Vagina (tissue), 2 donors: ENCODE measurements at places on chromosomes 13 and 19.

DNA sequence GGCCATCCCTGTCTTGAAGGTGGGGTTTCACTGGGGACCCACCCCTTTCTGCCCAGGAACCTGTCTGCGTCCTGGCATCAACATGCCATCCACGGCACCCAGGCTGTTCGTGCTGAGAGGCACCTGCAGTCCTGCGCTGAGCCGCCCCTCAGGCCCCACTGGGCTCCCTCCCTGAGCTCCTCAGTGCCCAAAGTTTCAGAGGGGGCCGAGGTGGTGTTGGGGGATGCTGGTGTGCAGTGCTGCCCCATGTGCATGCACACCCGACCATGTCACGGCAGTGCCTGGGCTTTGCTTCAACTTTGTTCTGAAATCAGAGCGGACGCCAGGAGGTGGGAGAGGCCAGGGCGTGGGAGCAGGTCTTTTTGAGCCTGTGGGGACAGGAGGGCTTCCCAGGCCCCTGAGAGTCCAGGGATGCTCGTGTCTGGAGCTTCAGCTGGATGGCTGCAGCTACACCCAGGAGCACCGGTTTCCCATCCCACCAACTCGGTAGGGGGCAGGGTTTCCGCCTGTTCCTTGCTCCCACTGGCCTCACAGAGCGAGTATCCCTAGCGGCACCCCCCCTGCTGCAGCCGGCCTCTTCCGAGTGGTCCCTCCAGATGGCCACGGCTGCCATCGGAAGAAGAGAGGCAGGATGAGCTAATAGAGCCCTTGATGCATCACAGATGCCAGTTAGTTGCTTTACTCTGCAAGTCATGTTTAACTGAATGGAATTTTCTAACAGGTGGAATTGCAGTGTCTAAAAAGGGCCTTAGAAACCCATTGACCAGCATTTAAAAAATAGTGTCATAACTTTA is 44.0 kb downstream of the WDFY2 start:
- DNase-seq, result no peak

GRCh38 chr13:75442736-75443234 is 39.2 kb downstream of the TBC1D4 start:
- no peak for DNase-seq

- no peak for DNase-seq
These were observed 72.5 kb downstream of the EDNRB start for GRCh38 chr13:77846173-77846572.

DNA sequence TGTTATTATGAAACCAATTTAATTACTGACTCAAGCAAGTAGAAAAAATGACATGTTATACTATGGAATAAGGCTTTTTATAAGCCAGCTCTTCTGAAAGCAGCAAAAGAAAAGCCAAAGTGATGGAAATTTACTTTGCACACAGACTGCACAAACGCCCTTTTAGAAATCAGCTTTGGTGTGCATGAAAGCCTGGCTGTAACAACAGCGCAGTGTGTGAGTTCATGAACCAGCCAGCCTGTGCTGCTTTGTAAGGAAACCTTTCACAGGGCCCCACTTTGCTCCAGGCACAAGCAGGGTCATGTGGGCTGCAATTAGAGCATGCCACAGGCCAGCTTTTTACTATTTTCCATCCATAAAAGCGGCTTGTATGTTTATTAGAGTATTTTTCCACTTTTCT is 13.6 kb upstream of the IFT88 start:
- no peak for DNase-seq

DNA sequence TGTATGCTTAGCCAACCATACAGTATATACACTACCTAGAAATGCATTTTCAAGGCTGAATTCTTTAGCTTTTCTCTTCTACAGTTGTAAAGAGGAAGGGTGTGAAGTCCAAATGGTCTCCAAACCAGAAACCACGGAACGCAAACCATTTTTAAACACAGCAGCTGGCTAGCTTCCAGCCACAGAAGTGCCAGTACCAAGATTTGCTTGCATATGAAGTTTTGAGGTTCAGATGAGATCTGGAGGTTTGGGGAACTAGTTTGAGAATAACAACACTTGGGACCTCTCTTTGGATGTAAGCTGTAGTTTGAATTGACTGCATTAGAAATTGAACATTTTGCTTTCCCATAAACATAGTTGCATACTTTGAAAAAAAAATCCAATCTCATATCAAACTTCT is 1243.5 kb downstream of the EFNB2 start:
- DNase-seq, result no peak

DNA sequence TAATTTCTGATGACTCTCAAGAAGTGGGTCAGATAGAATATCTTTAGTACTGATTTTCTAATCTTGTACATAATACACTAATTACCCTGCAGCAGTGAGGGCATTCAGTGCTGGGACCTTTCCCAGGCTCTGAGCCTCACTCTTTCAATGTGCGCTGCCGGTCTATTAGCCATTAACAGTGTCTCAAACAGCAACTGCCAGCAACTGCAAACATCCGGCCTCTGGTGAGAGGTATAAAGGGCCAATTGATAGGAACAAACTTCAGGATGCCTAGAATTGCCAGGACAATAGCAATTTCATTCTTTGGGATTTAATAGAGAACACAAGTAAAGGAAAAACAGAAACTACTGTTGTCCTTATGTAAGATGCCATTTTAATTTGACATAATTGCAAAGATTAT is 604.4 kb upstream of the SPRY2 start:
- no peak for DNase-seq

DNA sequence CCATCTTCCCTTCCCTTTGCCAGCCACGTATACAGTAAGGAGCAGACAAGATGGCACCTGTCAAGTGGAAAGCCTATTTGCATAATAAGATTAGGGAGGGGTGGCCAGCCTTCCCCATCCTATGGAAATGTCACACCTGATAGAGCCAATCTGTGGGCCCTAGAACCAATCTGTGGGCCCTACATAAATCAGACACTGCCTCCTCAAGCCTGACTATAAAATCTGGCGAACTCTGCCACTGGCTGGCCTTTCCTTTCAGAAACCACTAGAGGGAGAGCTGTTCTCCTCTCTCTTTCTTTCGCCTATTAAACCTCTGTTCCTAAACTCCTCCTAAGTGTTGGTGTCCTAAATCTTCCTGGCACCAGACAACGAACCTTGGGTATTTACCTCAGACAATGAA is 231.5 kb upstream of the KLHL1 start:
- no peak for DNase-seq

- DNase-seq, result no peak
These were observed 20.4 kb downstream of the ZNF708 start for GRCh38 chr19:21308773-21309172.

GRCh38 chr19:55112777-55113569 is 4.5 kb downstream of the PPP1R12C start:
- no peak for DNase-seq

GRCh38 chr19:29623726-29624488 is 17.8 kb downstream of the POP4 start:
- no peak for DNase-seq

DNA sequence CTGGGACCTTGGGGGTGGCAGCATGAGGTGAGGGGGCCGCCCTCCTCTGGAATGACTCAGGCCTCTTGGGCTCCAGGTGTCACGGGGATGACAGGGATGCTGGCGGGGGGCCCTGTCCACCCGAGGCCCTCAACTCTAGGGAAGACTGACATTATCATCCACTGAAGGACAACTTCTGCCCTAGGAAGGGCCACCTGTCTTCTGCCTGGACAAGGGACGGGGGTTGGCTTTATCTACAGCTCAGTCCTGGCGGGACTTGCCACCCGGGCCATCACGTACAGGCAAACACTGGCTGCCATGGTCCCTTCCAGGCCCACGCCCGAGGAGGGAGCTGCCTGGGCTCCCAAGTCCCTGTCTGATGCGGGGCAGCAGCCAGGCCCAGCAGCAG is 130.7 kb downstream of the STK24 start:
- no peak for DNase-seq

DNA sequence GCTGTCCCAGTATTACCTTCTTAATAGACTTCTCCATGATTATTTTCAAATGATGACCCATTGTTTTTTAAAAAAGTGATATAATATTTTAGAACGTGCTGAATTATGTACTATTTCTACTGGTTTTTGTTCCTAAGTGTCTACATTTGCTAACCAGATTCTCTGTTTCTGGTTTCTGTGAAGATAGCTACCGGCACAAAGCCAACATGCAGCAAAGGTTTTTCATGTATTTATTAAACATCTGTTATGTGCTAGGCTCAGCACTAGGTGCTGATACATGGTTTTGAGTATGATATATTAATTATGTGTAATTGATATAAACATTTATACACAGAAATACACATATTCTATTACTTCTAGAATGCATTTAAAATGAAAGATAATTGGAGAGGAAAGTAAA is 1035.6 kb downstream of the PCDH17 start:
- DNase-seq, result no peak

DNA sequence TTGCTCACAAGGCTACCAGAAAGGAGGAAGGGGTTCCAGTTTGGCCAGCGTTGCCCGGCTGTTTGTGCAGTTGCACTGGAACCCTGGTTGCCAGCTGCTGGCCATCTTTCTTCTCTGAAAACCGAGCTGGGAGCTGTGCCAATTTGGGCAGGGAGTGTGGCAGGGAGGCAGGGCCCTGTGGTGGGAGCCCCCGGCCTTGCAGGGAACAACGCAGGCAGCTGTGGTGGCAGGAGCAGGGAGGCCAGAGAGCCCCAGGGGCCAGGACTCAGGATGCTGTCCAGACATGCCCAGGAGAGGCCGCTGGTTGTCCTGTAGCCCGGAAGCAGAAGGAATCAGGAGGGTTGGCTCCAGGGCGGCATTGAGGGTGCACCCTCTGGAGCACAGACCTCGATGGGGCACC is 4.8 kb downstream of the KMT5C start:
- no peak for DNase-seq

- no peak for DNase-seq
These were observed 636 bp upstream of the ZNF579 start for GRCh38 chr19:55581145-55581822.

DNA sequence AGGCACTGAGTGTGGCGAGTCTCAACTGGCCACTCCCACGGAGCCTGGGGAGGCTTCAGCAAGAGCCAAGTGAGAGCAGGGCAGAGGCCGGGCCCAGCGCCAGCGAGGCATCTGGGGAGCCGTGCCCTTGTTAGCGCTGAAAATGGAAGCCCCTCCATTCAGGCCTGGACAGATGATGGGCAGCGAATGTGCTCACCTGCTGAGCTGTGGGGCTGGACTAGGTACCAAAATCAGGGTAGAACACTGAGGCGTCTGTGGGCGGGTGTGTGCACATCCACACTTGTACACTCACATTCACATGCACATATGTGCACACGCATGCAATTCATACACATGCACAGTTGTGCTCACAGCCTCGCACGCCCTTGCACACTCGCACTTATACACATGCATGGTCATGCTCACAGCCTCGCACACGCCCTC is 20.7 kb downstream of the NAXD start:
- no peak for DNase-seq

- no peak for DNase-seq
These were observed 4.9 kb upstream of the HSPH1 start for GRCh38 chr13:31166591-31166990.

GRCh38 chr19:29777781-29778309 is 33.9 kb upstream of the CCNE1 start:
- DNase-seq, result no peak

GRCh38 chr13:93462151-93462550 is 235.5 kb downstream of the GPC6 start:
- no peak for DNase-seq
